Activated T-cell treated with anti-CD3 and anti-CD28 coated beads for 4 hours (primary cell): ENCODE measurements at places on chromosomes 3 and 15.

GRCh38 chr3:120177707-120178306 lies 83.6 kb upstream of the GSK3B start:
- DNase-seq: no peak

- DNase-seq: no peak
Measured at GRCh38 chr15:82846621-82847020, 37.2 kb downstream of the WHAMM start.

GRCh38 chr3:185479373-185479945 lies 19.4 kb downstream of the TMEM41A start:
- DNase-seq: no peak

DNA sequence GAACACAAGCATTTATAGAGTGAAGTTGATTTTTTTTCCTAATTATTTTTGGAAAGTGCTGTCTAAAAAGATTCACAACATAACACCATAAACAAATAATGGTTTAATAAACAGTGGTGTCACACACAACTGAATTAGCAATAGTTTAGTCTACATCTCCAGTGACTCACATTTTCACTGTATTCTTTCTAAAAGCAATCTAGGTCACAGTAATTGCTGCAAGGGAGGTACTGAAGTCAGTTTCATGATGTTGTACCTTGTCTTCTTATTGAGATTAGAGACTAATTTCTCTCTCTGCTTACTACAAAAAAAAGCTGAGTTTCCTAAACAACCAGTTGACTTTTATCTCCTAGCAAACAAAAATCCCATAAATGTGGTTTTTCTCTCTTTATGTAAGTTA lies 29.6 kb downstream of the PLSCR4 start:
- DNase-seq: no peak

DNA sequence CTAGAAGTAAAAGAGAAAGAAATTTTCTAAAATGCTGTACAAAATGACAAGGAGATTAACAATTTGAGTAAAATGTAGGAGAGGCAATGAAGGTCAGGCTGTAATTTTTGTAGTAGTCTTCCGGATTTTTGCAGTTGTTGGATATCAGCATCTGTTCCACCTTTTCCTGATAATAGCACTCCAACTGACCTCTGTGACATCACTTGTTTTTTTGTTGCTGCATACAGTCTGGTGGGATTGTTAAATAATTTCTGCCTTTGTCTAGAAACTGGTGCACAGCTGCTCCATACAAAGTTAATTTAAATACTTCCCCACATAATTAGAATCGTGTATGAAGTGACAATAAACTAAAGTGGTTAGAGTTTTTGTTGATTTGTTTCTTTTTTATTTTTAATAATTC lies 731.4 kb downstream of the PLOD2 start:
- DNase-seq: no peak

GRCh38 chr3:133447750-133448477 lies 48.1 kb downstream of the BFSP2 start:
- DNase-seq: no peak

GRCh38 chr3:156483426-156483825 lies 71.5 kb downstream of the SSR3 start:
- no peak for DNase-seq

DNA sequence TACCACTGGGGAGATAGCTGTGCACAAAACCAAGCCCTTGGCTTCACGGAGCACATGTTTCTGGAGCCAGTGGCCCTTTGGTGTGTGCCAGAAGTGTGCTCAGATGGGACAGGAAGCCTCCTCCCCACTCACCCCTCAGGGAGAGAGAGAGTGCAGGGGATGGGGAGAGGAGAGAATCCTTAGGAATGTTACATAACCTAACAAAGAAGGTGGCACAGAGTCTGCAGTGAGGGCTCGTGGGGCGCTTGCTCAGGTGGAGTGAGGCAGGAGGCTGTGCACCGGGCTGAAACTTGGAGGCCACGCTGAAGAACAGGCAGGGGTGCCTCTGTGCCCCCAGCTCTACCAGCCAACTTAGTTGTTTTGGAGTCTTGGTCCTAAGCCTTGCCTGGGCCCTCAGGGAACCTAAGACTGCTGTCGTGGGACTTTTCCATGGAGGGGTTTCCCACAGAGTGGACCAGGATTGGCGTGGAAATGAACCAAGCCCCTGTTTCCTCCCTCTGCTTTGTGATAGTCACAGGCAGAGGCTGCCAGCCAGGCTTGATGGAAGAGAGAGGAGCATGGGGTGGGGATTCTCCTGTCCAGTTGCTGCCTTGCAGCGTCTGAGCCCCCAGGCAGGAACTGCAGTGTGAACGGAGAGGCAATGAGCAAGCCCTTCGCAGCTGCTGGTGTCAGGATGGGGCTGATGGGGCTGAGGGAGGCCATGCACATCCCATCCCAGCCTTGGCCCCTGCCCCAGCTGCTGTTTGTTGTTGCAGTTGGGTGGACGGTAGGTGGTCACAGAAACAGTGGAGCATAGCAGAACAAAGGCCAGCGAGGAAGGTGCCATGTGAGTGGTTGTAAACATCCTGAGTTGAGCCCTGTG lies 32.7 kb downstream of the PDIA5 start:
- DNase-seq: no peak

DNA sequence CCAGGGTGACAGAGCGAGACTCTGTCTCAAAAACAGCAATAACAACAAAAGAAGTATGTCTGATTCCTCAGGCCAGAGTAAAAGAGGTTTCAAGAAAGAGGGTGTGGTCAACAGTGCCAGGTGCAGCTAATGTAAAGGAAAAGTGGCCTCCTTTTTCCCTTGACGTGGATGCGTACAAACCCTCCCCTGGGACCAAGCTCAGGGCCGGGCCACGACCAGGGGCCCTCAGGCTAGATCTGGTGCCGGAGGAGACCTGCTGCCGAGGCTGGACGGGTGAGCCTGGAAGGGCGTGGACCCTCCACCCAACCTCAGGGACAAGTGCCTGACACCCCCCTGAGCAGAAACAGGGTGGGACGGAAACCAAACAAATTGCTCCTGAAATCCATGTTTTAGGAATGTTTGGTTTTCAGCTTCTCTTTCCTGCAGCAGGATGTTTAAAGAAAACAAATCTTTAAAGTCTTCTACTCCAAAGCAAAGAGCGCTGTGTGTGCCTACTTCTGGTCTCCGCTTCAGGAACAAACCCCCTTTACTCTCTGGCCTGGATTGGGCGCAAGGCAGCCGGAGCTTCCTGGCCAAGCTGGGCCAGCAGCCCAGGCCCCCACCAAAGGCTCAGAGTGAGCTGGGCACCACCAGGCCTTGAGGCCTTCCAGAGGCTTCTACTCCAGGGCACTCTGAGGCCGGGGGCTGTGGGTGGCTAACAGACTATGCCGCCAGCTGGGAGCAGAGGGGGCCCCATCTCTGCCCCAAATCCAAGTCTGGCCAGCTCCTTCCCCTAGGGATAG lies 21.4 kb downstream of the ZDHHC19 start:
- no peak for DNase-seq

- DNase-seq: no peak
Measured at GRCh38 chr15:34714476-34715121, 40.2 kb downstream of the GJD2 start.

DNA sequence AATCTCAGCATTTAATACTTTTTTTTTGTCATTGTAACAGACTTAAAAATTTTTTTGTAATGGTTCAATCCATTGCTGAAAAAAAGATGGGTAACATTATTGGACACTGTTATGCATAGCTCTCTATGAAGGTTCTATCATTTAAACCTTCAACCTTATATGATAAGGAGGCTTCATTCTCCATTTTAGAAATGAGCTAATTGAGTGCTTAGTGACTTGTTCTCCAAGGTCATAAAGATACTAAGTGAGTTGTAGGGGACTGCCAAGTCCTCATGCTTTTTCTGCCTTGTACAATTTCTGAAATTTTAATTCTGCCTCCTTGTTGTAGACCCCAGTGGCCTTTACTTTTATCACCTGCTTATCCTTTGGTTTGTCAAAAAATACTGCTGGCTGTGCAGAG lies 56.7 kb downstream of the MGA start:
- no peak for DNase-seq

GRCh38 chr3:126528800-126529541 lies 5.0 kb downstream of the CHST13 start:
- DNase-seq: no peak

DNA sequence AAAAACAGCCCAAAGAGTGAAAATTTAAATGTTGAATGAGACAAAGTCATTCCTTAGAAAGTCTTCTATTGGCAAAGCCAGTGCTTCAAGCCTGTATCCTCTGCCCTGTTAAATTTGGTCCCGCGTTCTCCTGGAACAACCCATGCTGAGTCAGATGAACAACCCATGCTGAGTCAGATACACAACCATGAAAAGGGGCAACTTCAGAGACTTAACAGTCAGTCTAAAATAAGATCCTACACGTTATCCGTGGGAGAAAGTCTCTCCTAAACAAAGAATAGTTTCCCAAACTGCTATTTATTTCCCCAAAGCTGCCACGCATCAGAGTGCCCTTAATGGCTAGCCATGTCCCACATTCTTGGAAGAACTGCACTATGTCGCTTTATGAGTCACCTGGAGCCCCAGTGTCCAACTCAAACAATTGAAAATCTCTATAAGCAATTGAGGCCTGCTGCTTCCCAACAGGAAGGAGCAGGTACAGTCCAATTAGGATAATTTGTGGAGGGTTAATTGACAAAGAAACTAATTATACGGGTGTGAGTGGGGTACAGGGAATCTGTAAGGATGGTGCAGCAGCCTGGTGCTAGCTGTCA lies 66.1 kb downstream of the WHAMM start:
- no peak for DNase-seq

- no peak for DNase-seq
Measured at GRCh38 chr3:160665784-160666526, 11.0 kb upstream of the ARL14 start.

DNA sequence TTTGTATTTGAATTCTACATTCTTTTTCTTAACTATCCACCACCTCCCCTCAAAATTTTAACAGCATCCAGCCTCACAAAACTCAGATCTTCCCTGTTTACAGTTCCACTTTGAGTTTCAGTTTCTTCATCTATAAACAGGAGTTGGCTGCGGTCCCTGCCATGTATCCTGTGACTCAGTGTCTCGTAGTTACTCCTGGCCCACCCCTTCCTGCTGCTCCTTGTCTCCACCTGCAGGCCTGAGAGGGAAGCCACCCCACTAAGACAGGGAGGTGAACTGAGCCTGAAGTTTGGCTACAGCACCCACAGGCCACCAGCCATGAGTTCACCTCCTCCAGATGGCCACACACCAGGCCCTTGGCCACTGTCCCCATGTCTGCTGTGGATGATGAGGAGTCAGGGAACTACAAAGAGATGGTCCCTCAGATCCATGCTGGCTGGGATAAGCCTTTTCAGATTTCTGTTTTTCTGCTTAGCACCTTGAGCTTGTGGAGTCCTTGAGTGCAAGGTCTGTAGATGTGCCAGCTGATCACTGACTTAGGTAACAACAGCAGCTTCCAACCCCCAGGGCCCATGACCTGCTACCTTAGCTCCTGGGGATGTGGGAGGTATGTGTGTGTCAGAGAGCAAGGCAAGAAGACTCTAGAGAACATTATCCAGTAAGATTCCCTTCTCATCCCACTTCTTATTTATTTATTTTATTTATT lies 37.5 kb downstream of the CD86 start:
- peak; percentile 3 for DNase-seq

- DNase-seq: no peak
Measured at GRCh38 chr3:38600551-38600950, 48.9 kb downstream of the SCN5A start.

DNA sequence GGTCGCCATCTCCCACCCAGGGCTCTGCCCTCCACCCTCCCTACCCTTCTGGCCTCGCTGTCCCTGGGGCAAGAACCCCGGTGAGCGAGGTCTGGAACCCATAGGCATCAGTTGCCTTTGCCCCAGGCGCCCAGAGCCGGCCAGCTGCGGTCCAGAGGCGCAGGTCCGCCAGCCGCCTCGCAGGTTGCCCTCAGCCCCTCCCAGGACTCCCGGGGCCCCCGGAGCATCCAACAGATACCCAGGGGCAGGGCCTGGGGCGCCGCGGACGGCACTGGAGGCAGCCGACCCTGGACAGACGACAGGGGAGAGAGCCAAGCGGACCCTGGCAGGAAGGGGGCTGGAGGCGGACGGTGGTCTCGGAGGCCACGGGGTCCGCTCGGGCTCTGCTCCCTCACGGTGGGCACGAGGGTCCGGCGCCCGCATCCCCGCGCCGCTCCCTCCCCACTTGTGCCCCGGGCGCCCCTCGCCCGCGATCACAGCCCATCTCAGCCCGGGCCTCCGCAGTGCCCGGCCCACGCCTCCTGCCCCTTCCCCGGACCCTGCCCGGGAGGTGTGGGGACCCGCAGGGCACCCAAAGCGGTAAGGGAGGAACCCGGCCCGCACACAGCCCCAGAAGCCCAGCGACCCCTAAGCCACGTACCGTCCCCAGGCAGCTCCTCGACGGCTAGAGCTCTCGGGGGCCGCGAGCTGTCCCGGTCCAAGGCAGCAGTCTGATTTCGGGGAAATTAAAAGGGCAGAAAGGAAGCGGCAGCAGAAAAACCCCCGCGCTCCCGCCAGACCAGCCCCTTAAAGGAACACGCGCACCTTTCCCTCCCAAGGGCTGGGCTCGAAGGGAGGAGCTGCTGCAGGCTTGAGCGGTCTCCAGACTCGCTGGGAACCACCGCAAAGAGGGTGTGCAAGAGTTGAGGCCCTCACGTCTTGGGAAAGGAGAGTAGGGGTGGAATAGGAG lies at the start of gene HAPLN3:
HAPLN3 (minus strand) TSS at position 726 of the 949 bp plus-strand sequence. CDS start 8,246 bp downstream, outside the sequence.
- peak; percentile 48 for DNase-seq

- no peak for DNase-seq
Measured at GRCh38 chr3:172063456-172064432, 24.4 kb downstream of the FNDC3B start.

DNA sequence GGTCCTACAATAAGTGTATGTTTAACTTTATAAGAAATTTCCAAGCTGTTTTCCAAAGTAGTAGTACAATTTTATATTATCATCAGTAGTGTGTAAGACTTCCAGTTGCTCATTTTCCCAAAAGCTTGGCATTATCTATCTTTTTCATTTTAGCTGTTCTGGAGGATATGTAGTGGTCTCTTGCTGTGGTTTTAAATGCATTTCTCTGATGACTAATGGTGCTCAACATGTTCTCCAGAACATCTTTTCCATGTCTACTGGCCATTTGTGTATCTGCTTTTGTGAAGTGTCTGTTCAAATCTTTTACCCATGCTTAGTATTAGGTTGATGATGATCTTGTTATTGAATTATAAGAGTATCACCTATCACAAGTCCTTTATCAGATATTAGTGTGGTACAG lies 13.3 kb downstream of the BCL2A1 start:
- no peak for DNase-seq

- no peak for DNase-seq
Measured at GRCh38 chr3:14131134-14131533, 6.3 kb downstream of the TMEM43 start.

GRCh38 chr3:148554367-148554766 lies 143.3 kb upstream of the AGTR1 start:
- DNase-seq: no peak

GRCh38 chr3:192917028-192917403 lies 640 bp downstream of the MB21D2 start:
- peak; percentile 9 for DNase-seq
